WTC11 (cell line): ENCODE measurements at places on chromosomes 7 and 10. TPM values are rescaled to one million over a fixed set of nuclear protein-coding genes. Genes with fewer than 3 reads are reported as not detected.
A peak's percentile ranks its signal among the peaks of the same experiment; 100 is the strongest.

DNA sequence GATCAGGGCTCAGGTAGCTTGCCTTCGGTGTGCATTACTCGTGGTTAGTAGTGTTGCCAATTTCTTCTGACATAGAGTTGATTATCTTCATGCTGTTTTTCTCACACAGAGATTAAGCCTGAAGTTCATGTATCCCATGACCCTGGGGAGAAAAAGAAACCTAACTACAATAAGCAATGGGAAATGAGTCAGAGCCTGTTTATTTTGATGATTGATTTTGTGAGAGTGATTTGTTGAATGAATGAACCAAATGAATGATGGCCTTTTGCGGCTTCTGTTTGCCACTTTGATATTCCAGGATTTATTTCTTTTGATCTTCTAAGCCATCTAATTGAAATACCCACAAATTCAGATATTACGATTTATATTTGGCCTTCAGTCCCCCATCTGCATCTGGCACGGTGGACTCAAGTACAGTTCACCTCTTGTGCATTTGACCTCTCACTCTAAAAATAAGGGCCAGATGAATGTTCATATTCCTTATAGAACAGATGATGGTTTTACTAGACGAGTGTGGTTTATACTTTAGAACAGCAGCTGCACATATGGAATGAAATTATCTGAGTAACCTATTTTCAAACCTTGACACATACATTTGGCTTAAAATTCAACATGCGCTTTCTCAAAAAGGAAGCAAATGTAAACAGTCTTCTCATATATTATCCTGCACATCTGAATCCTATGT lies 110.7 kb downstream of the PLCE1 start:
- no peak for DNase-seq

DNA sequence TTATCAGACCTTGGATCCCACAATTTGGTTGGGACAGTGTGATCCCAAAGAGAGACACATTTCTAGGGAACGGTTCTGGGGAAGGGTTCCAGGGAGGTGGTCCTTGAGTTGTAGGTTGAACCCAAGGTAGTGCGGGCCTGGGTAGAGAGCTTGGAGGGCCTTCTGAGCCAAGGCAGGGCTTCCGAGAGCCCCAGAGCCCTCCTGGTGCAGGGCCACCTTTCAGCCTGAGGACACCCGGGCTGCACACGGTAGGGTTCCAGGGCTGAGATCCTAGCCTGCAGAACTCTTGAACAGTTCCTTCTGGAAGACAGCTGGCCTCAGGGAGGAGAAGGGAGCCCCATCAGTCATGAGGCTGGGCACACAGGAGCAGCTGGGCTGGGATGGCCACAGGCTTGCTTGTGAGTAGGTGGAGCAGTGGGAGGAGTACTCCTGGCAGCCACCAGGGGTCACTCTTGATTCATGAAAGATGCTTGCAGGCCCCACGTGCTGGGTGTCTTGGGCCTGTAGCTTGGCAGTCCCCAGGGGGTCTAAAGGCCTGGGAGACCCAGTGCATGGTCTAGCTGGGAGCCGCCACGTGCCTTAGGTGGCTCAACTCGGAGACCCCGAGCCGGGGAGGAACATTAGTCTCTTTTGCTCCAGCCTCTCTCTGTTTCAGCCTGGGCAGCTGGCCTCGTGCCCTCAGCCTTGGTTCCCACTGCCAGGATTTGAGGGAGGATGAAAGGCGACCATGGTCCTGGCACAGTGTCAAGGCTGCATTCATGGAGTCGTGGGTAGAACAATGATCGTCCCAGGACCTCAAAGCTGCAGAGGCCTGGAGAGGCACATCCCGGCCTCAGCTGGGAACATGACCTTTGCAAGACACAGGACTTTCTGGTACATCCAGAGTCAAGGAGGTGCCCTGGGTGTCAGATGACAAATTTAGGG lies 381.6 kb downstream of the TYW1 start:
- DNase-seq, result peak; percentile 85

DNA sequence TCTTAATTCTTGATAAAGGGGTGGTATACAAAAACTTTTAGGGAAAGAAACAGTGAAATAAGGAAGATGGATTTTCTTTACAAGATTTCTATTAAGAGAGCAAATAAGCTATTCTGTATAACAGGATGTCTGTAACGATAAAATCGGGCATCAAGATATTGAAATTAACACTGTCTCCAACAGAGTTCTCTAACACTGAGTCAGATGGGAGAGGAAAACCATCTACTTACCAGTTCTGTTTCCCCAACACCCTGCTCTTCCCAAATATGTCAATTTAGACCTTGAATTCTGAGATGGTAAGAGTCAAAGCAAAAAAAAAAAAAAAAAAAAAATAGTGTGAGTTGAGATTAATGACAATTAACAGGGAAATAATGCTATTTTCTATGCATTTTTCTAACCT lies 23.0 kb downstream of the SMURF1 start:
- DNase-seq, result no peak

GRCh38 chr10:3919709-3920308 lies 134.8 kb upstream of the KLF6 start:
- DNase-seq, result no peak

- no peak for DNase-seq
Measured at GRCh38 chr7:33932221-33932620, 26.9 kb downstream of the BMPER start.

Gene DPYSL4
- total RNA-seq, result 16.8 to 18.1 TPM (median 17.0 TPM) in 3 replicates

DNA sequence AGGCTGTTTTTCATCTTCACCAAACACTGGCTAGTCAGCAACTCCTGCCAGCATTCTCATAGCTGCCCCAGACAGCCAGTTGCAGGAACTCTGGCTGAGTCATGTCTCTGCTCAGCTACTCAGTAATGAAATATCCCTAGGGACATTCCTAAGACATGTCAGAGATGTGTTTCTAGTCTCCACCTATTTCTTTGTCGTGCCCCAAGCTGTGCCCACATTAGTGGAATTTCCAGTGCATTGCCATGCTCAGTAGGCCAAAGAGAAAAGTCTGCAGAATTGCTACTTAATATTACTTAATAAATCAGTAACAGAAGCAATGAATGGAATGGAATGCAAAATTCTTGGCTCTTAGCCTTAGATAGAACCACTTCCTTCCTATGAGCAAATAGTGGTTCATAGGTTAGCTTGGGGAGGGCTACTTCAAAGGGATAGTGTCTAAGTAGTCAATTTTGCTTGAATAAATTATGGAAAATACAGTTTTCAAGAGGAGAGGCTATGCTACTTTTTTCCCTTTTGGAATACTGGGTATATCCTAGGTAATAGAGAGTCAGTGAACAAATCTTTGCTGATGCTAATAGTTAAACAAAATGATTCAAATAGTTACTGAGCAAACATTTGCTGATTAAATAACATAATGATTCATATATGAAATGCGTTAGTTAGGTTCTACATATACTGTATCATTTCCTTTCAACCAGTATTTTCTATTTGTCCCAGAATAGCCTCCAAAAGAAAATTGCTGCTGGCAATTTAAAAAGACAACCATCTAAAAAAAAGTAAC lies 23.6 kb upstream of the SEMA3C start:
- DNase-seq, result peak; percentile 10

DNA sequence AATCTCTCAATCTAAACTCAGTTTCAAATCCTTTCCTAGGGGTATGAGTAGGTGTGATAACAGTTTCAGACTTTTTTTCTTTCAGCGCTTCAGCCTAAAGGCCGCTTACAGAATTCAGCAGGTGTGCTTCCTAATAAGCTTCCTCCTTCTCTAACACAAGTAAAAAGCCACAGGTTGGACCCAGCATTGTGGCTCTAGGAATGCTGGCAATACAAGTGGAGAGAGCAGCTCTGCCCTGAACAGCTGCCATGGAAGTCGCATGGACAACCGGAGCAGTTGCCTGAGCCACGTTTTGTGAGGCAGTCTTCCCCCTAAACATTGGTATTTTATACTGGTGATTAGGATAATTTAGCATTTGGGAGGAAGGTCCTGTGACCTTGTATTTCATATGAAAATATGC lies 83.5 kb downstream of the ST7 start:
- DNase-seq, result no peak

DNA sequence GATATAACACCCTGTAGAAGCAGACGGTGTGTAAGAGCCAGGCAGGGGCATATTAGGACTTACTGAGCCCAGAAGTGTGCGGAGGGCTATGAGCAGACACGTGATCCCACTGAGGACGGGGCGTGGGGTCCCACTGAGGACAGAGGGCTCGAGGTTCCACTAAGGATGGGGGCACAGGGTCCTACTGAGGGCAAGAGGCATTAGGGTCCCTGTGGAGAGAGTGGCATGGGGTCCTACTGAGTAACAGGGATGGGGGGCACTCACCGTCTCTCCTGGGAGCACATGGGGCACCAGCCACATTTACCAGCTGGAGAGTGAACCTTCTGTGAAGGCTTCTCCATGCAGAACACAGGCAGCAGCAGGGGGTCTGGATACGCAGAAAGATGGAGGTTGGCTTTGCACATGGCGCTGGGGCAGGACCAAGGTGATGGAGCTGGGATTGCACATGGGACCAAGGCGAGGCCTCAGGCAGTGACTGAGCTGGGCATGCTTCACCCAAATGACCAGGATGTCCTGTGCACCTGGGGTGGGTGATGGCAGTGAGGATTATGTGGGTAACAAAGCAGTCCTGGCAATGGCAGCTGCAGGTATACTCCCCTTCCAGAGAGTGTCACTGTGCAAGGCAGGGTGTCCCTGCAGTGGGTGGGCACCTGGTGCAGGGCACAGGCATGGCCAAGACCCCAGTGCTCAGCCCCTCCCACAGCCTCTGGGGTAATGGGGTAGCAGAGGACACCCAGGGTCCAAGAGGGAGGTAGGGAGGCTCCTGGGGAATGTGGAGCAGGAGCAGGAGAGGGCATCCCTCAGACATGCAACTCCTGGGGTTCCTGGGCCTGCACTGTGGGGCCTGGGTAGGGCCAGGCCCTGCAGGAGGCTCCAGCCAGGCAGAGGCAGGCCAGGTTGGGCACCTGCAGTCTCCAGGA lies 278.1 kb downstream of the TCERG1L start:
- no peak for DNase-seq

DNA sequence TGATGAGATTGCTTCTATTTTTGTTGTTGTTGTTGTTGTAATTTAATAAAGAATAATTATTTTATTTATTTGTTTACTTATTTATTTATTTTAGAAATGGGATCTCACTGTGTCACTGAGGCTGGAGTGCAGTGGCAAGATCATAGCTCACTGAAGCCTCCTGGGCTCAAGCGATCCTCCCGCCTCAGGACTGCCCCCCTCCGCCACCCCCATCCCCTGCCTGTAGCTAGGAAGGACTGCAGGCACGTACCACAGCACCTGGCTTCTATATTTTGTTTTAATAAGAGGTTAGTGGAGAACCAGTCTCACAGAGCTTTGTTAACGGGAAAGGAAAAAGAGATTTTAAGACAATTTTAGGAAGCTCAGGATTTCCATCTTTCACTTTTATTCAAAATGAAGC lies 19.5 kb upstream of the SMC3 start:
- no peak for DNase-seq

DNA sequence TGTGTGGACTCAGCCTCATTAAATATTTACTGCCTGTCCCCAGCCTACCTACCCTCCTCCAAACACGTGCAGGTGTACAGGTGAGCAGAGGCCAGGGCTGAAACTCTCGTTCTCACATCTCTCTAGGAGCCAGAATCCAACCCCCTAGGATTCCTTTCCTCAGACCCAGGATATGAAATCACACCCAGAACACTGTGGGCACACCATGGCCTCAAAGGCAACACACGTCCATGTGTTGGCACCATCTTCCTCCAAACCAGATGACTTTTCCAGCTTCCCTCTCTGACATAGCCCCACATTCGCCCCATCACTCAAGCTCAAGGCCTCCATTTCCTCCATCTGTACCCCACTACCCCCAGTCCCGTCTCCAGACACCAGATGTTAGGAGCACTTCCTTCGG lies 51.8 kb upstream of the DUSP5 start:
- DNase-seq, result no peak

Gene KEL
- 0.87 to 2.8 TPM (median 2.5 TPM) in 3 replicates for total RNA-seq

DNA sequence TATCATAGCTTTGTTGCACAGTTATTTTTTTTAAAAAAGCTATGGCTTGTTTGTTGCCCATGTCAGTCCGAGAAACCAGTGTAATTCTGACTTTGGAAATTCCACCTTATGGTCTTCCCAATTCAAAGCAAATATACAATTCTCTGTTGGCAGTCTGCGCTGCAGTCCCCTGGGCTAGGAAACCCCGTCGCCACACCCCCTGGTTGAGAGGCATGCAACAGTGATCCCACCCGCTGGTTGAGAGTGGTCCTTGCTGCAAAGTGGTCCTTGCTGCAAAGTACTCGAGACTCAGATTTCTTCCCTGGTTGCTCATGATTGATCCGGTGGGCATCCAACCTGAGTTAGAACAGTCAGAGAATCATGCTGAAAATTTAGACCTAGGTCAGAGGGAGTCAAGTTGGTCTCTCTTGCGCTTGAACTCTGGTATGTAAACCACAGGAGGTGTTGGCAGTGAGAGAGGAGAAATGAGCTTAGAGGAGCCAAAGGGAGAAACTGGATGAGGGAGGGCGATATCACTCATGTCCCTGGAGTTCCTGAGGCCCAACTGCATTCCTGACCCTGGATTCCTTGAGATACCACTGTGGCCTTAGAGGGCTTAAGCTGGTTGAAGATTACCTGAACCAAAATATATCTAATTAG lies 45.0 kb upstream of the STK17A start:
- no peak for DNase-seq

Gene ZNF467
- 0.70 to 1.2 TPM (median 0.73 TPM) in 3 replicates for total RNA-seq

GRCh38 chr7:111160297-111160696 lies 69.4 kb downstream of the LRRN3 start:
- DNase-seq, result no peak

Gene FRMD4A
- total RNA-seq, result 17.5 to 35.5 TPM (median 22.9 TPM) in 3 replicates

Gene CCDC172
- total RNA-seq, result 1.8 to 3.0 TPM (median 2.0 TPM) in 3 replicates

- DNase-seq, result no peak
Measured at GRCh38 chr10:11950325-11951018, 92.1 kb downstream of the UPF2 start.

GRCh38 chr10:78162853-78163252 lies 129.2 kb downstream of the RPS24 start:
- DNase-seq, result no peak

DNA sequence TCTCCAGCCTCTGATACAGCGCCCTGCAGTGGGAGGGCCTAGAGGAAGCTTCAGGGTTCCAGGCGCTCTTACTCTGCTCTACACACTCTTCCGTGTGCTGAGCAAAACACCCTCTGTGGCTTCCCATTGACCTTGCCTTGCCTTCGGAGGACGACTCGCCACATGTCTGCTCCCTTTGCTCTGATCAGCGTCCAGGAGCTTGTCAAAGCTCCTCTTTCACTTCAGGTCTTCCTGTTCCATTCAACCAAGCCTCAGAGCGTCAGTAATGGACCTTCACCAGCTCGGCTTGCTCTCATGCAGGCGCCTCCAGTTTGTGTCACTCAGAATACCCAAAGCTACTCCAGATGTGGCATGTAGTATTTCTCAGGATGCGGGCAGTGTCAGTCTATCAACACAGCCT lies 173.9 kb downstream of the ARID5B start:
- no peak for DNase-seq

- peak; percentile 92 for DNase-seq
Measured at GRCh38 chr7:28853834-28854749, 104.0 kb downstream of the TRIL start.

- no peak for DNase-seq
Measured at GRCh38 chr7:37304921-37305320, 143.7 kb downstream of the ELMO1 start.

GRCh38 chr7:1940863-1941262 lies 270.8 kb downstream of the ELFN1 start:
- DNase-seq, result no peak

GRCh38 chr7:112646783-112647182 lies 143.4 kb downstream of the TMEM168 start:
- DNase-seq, result peak; percentile 68

GRCh38 chr10:72598769-72599701 lies 26.8 kb downstream of the MICU1 start:
- DNase-seq, result no peak
